ENCODE measurements at places on chromosomes 6 and 20.

- DNase-seq: no peak
Observed at GRCh38 chr20:63974402-63975200, 4.8 kb downstream of the SAMD10 start.

GRCh38 chr6:7574500-7574899 is 15.5 kb upstream of the SNRNP48 start:
- no peak for DNase-seq

GRCh38 chr6:128532136-128532535 is 11.7 kb upstream of the PTPRK start:
- DNase-seq: no peak

- no peak for DNase-seq
Observed at GRCh38 chr6:161316531-161316930, 42.7 kb upstream of the AGPAT4 start.

DNA sequence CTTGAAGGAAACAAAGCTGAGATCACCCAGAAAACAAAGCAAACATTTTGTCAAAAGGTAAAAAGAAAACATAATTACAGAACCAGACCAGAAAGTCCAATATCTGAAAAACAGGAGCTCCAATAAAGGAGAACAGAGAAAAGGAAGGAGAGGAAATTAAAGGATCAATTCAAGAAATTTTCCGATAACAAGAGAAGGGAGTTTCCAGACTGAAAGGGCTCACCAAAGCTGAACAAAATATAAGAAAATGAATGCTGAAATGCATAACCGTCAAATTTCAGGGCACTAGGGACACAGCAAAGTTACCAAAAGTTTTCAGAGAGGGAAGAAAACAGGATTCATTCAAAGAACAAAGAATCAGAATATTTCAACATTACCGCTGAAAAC is 23.9 kb downstream of the ILRUN start:
- DNase-seq: no peak

DNA sequence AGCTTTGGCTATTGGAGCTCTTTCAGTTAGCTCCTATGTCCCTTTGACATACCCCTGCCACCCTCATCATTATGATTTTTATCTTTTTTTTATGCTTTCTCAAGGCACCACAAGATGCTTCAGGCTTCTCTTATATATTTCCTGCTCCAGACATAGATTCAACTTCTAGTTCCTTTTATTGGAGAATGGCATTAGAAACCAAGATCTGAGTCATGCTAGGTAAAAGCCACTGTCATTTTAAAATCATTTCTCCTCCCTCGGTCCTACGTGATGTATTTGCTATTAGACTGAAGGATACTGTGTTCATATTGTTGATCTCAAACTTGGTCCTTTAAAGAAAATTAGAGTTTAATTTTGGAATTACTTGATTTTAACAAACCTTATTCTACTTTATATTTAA is 8.3 kb downstream of the TENT5A start:
- DNase-seq: no peak

DNA sequence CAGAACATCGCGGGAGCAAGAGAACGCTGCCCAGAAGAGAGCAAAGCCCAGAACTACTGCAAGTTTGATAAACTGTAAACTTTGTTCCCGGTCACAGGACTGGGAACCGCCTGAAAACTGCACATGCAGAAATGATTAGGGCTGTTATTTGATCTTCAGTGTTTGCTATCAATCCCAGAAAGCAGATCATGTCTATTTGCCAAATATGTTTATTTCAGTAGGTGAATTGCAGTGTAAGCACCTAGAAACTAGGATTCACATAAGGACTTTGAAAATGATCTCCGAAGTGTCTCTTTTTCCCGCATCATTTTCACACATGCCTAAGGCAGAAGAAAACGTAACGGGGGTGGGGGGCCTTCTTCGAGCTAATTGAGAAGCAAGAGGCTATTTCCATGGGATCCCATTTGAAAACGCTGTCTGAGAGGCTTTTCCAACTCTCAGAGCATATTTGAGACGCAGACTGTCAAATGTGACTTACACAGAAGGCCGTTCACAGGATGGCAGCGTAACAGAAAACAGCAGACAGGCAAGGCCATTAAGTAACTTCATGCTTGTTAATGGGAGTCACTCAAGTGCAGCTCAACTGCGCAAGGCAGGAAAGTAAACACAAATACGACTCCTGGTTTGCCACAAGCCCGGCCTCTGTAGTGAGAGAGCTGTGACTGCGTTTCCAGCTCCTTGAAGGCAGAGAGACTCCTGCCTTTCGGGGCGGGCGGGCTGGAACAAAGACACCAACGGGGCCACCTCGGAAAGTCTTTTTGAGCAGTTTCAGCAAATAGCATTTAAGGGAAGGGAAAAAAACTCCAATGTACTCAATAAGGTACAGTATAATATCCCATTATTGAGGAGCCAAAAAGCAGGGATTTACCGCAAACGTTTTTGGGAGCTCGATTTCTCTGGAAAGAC is 144.7 kb upstream of the ZNF217 start:
- DNase-seq: no peak

GRCh38 chr6:127204281-127204680 is 62.4 kb upstream of the RNF146 start:
- no peak for DNase-seq

DNA sequence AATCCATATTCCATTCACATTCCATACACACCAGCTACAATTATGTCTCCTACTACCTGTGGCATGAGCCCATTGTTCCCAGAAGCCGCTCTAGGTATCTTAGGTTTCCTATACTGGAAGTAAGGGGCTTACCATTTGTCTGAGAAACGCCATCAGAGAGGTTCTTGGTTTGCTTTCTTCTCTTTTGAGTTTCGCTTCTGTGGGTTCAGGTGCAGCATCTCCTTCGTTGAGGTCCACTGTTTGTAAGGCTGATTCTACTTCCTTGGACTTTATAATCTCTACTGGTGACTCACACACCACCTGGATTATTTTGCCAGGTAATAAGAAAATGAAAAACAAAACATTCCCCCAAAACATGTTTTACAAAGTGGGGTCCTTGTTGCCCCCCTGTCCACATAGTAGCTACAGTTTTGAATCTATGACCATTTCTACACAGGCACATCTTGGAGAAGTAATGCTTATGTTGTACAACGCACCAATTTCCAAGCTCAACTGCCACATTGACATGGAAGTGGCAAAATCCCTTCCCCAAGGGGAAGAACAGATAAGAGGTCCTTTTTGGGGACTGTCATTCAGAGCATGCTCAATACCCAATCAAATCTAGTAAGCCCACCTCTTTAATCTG is 103.5 kb downstream of the BCAS1 start:
- DNase-seq: no peak

DNA sequence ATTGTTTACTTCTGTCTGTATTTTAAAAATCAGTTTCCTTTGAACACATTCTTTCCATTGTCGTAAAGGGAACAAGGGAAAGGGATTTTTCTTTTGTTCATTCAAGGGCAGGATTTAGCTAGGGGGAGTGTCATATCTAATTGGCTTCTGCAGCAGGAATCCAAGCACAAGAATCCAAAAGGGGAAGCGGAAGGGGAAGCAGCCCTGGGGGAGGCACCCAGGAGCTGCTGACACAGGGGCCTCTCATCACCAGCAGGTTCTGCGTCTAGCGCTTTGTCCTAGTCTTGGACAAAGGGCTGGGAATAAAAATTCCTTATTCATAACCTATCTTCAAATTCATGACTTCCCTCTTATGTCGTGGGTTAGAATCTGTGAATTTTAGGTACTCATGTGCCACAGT is 13.7 kb downstream of the RIPK1 start:
- no peak for DNase-seq

DNA sequence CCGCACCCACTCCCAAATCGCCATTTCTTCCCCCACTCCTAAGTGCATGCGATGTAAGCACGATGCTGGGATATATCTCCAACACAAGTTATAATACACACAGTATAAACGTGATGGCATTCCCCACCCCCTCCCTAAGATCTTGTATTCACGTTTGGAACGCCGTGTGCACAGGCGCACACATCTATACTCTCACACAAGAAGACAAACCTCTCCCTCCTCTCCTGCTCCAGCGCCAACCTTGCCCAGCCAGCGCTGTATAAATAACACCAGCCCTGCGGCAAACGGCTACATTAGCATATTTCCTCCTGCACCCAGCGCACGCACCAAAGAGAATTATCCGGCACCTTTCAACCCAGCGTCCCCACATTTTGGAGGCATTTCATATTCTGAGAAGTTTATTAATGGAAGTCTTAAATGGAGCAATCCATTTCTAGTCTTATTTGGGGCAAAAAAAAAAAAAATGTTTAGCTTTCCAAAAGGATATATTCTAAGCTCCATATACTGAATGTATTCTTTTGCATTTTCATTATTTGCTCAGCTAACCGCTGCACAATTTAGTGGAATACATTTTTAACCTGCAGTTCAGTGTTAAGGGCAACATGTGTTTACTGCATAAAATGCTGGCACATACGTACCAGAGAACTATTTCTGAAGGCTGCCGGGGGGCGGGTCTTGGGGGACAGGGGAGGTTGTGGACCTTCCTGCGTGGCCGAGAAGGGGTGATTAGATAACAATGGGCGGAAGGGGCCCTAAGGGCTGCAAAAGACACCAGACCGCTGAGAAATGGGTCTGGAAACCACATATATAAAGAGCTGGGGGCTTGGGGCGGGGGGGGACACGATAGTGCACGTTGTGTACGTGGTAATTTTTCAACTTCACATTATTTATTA is 1.1 kb upstream of the SLC22A23 start:
- no peak for DNase-seq

GRCh38 chr6:170230520-170231292 is 60.2 kb downstream of the DLL1 start:
- DNase-seq: no peak

DNA sequence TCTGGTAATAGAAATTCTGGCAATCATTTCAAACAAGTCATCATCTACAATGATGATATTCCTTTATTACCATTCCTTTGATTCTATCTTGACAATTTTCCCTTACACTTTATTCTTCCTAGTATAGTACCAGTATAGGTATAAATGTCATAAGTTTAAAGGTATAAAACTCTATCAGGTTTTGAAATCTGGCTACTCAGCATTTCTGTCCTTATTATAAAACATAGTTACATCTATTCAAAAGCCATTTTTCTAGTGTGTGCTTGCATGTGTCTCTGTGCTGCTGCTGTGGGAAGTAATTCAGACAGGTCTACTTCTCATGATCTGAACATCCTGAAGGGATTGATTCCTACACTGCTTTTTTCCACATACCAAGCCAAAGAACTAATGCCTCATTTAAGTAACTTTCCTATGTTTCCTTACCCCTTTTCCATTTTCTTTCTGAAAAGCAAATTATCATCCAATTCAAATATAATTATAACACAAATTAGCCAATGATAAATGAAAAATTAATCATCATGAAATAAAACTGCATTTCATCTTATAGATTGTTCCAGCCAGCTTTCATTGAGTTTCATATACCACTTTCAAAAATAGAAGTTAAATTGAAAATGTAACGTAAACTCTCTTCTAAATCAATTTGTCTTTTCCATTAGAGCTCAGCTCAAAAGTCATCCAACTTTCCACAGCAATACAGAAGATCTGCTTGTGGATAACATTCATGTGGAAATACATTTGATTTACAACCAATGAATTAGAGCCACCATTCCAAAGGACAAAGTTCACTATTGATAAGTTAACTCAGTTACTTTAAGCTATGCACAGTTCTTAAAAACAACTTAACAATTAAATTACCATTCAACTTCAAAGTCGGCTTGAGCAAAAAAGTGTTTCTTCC is 35.9 kb downstream of the COL12A1 start:
- no peak for DNase-seq

DNA sequence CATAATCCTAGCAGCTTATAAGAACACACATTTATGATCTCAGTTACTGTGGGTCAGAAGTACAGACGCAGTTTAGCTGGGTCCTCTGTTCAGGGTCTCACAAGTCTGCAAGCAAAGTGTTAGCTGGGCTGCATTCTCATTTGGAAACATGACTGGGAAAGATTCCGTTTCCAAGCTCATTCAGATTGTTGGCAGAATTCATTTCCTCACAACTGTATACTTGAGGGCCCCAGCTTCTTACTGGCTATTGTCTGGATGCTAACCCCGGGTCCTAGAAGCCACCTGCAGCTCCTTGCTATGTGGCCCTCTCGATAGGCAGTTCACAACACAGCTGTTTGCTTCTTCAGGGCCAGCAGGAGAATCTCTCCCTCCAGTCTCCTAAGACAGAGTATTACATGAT is 13.1 kb downstream of the TCP11 start:
- no peak for DNase-seq

GRCh38 chr20:8079976-8080375 is 52.1 kb upstream of the PLCB1 start:
- no peak for DNase-seq

- no peak for DNase-seq
Observed at GRCh38 chr6:45477278-45477677, 99.5 kb upstream of the SUPT3H start.

DNA sequence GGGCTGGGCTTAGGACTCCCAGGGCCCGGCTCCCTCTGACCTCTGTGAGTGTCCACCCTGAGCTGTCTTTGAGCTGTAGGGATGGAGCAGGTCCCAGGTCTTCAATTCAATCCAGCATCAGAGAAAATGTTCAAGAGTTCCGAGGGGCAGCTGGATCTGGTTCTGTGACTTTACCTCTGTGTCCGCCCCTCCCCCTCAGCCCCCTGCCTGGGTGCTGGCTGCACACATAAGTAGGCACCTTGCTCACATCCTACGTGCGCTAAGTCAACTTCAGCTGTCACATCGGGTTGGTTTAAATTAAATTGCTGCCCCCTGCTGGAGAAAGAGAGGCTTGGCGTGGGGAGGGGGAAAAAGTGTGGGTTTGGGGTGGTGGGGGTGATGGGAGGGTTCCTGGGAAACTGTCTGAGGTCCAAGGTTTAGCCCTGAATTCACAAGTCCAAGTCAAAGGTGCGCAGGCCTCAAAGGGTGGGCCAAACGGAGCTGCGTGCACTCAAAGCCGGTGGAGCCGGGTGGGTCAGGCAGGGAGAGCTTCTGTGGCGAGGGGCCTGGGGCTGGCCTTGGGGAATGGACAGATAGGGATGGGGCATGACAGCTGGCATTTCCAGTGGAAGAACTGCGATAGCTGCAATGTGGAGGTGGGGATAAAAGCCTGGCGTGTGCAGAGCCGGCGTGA is 3.0 kb downstream of the WFDC5 start:
- DNase-seq: no peak

GRCh38 chr20:42276718-42277602 is 658.8 kb upstream of the CHD6 start:
- DNase-seq: no peak

DNA sequence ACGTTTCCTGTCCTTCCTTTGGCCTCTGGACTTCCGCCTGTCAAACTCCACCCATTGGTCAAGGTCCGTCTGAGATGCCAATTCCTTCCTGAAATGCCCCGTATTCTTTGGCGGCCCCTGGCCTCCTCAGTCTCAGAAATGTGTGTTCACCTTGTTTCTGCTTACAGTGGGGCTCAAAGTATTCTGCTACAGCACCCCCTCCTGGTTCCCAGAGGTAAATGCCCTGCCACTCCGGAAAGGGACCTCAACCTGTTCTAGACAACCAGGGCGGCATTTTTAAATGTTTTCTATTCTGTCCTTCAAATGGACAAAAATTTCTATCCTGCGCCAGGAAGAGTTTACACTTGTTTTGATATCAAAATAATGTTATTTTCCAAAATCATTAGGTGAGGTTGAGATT is 12.1 kb upstream of the PAX1 start:
- no peak for DNase-seq

GRCh38 chr6:165082636-165083035 is 226.8 kb downstream of the C6orf118 start:
- no peak for DNase-seq

GRCh38 chr20:48360342-48360975 is 467.3 kb downstream of the PREX1 start:
- no peak for DNase-seq

All from central memory CD8-positive, alpha-beta T cell (primary cell).